ENCODE measurements at places on chromosomes 13 and 19.

DNA sequence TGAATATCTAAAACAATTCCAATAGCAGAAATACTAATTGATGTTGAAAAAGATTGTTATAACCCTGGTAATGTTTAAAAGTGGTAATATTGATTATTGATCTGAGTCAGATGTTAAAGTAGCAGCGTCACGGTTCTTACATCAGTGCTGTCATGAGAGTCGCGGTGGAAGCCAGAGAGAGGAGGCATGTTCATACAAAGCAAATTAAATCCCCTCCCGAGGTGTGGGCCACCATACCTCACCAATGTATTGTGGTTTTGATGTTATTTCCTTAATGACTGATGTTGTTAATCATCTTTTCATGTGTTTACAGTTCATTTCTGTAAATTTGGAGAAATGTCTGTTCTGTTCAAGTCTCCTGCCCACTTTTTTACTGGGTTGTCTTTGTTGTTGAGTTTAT lies 11.2 kb downstream of the ZNF317 start:
- DNase-seq, result no peak

GRCh38 chr13:109152941-109153340 lies 523.5 kb downstream of the MYO16 start:
- no peak for DNase-seq

DNA sequence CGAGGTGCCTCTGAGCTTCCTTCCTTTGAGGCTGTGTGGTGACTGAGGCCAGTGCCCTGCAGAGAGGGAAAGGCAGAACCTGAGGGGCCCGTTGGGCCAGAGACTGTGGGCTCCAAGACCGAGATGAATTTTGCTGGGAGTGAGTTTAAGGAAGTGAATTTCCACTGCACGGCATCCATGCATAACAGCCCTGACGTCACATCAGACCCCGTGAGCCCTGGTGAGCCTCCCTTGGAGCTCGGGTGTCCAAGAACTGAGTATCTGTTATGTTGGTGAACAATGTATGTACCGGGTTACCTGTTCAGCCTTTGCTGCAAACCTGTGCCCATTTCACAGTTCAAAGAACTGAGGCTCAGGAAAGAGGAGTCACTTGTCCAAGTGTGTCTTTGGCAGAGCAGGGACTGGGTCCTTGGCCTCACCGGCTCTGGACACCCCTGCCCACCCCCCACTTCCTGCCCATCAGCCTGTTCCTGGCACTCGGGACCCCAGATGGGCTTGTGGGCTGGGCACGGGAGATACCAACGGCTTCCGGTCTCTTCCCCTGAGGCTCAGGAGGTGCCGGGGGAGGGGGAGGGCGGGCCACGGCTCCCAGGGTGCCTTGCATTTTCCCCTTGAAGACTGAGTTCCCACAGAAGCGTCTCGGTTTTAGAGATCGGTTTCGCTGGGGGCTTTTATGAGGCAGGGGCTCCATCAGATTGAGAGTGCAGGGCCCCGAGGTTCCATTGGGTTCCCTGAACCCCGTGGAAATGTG lies 33.7 kb downstream of the NFILZ start:
- DNase-seq, result no peak

DNA sequence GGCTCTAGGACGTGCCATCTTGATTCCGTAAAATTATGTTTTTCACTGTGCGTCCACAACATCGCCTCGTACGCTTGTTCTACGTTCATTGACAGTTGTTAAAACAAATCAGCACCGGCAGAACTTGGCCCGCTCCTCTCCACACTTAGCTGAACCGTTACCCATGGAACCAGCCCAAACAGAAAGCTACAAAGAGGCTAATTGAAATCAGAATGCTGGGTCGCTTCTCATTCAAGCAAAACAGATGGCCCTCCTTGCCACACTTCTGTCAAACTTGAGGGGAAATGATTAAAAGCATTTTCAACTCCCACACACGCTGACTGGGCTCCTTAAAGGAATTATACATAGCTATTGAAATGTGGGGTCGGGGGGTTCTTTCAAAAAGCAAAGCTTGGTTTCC lies 71.6 kb downstream of the TM9SF2 start:
- DNase-seq, result no peak

- DNase-seq, result no peak
These were observed 2858.7 kb downstream of the PCDH9 start for GRCh38 chr13:64371461-64371860.

DNA sequence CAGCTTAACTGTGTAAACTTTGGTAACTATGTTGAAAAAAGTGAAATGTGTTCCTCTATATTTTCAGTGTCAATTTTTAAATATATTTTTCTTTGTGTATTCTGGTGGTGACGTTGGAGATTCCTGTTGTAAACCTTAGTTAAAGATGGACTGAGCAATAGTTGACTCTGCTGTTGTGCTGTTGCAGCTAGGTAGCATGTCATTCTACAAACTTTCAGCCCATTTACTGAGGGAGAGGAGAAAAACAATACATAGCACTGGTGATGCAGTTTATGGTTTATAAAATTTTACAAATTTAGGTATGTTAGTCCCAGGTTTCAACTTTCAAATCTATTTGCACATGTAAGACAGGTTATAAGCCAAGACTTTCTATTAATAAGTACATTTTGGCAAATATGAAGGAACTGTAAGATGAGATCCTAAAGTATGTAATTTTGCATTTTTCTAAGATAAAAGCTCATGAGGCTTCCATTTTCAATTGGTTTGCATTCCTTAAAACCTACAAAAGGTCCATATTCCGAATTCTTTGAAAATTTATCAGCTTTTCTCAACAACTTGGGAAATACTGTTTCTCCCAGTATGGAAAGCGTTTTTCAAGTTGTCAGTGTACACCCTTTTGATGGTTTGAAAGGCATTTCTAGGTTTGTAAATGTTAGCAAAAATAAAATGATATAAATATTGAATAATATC lies 1.5 kb downstream of the NDFIP2 start:
- no peak for DNase-seq

DNA sequence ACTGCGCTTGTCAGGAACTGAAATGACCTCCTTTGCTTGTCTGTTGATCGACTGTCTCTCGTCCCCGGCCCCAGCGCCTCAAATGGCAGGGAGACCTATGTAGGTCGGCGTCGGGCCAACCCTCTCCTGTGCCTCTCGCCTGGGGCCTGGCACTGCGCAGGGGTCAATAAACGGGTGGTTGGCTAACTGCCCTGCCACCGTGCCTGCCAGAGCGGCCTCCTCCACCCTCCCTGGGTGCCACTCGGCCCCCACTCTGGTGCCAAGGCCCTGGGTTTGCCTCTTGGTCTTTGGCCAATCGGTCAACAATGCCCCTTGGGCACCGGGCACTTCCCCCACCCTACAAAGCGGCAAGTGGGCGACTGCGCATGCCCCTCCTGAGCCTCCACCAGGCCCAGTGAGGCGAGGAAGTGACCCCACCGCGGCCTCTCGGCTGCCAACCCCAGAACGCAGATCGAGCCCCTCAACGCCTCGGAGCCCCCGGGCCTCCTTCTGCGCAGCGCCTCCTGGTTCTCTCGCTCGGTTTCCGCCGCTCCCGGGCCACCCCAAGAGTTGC lies 1.1 kb downstream of the KEAP1 start:
- DNase-seq, result no peak

DNA sequence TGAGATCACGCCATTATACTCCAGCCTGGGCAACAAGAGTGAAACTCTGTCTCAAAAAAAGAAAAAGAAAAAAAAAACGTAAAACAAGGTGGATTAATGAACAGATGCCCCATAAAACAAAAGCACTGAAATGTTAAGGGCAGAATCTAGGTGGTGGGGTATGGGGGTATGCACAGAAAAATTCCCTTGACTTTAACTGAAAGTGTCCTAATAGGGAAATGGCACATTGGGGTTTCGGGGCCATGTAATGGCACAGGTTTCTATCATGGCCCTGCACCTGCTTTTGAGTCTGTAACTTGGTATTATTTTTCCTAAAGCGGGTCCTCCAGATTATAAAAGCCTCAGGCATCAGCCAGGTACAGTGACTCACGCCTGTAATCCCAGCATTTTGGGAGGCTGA lies 16.2 kb downstream of the NOP53 start:
- no peak for DNase-seq

DNA sequence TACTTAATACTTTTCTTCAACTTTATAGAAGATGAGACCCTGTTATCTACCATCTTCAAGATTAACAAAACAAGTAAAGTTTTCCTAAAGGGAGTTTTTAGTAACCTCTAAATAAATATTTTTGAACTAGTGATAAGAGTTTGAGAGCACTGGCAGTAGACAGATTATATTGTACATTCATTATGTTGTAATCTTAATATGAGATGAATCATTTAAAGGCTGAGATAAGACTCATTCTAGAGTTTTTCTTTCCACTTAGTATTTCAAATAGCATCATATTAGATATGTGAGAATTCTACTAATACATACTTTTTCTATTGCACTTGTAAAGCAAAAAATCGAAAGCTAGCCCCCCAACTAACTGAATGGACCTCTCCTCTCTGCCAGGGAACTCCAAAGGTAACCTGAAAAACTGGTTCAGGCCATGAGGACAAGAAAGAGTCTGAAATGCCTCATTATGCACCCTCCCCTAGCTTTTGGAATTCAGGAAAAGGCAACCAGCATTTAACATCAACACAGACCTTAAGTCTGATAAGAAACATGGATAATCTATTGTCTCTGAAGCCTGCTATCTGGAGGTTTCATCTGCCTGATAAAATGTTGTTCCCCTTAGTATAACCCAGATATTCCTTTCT lies 875.4 kb upstream of the SLC10A2 start:
- no peak for DNase-seq

DNA sequence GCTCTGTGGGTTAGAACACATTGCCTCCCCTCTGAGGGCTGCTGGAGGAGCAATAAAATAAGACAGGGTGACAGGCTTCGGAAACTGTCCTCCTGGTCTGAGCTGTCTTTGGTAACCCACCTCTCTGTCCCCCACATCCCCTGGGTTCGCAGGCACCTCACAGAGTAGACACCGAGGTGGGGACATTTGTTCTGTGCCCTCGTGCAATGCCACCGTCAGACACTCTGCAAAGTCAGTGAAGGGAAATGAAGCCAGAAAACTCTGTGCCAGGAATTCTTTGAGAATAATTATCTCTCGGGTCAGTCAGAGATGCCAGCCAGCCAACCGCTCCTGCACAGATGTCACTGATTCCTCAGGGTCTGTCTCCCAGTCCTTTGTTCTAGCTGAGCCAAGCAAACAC lies 493.6 kb downstream of the FOXO1 start:
- no peak for DNase-seq

DNA sequence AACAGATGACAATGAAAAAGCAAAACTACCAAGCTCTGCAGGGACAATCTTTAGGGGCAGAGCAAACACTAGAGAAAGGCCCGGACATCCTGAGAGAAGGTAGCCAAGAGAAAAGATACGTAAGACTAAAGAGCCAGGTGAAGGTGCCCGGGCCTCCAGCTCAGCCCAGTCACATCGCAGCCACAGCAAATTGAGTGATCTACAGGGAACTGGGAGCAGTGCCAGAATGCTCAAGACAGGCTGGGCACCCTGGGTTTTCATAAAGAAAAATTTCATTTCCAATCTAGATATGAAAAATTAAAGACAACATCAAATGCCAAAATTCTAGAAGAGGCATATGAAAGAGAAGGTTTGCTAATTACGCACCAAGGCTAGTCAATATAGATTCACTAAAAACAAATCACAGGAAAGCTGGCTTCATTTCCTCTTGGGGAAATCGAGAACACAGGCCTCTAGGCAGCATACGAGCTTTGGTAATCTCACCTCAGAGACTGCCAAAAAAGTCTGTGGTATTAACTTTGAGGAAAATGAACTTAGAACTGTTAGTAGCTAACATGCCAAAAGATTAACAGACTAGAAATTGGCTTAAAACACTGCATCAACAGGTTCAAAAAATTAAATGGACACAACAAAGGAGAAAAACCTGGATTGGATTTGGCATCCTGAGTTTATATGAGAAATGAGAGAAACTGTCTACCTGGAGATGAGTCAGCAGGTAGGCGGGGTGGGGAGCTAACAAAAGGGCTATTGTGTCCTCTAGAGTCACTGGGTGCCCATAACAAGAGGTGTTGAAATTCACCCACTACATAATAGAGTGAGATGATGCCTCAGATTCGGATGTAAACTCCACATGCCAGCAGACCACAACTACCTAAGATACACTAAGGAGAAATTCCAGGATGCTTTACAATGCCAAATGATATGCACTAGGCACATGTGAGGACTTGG lies 6.6 kb downstream of the ANKRD10 start:
- no peak for DNase-seq

DNA sequence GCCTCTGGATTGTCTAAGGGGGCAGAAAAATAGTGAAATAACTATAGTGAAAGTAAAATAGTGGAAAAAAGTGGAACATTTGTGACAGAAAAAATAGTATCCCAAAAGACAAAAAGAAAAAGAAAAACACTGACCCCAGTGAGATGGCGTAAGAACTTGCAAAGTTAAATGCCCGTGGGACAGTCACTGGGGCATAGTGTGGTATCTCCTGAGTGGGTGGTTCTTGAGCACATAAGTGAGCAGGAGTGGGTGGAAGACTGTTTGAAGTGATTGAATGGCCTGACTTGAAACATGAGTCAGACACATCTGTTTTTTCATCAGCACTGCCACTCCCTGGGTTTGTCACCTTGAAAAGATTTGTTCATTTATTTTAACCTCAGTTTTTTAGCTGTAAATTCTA lies 2.5 kb downstream of the ZNF430 start:
- no peak for DNase-seq

DNA sequence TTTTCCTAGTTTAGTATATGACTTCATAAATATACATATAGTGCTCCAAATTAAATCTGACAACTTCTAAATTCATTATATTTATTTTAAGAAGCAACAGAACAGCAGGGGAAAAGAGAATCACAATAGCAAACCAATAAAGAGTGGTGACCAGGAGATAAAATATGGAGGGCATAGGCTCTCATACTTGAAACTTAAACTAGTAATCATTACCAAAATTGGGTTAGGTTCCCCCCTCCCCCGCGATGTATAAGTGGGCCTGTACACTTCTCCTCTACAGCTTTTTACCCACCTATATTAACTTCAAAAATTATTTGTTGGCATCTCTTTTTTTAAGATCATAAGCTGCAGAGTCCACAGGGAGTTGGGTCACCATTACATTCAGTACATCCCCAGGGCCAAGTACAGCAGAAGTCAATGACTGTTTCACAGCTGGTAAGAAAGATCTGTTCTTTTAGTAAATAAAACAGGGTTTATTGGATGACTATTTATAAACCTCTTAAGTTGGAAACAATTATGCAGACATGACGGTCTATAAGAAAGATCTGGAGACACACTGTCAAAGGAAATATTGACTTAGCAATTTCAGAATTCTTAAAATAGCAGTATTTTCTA lies 29.4 kb downstream of the KLF12 start:
- DNase-seq, result no peak

DNA sequence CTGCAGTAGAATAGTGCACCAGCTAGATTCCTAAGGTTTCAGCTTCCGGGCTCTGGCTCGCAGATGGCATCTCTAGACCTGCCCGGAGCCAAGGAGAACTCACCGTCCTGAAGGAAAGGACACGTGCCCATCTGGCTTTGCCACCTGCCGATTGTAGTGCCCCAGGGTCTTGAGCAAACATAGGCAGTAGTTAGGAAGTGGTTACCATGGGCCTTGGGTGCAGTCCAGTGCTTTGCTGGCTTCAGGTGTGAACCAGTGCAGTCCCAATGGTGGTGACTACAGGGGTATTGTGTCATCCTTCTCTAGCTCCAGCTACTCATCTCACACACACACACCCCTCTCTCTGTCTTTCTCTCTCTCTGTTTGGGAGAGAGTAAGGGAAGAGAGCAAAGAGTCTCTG lies 61.4 kb upstream of the TEX29 start:
- no peak for DNase-seq

Measured in stimulated activated CD4-positive, alpha-beta T cell treated with anti-CD3 and anti-CD28 coated beads, Interleukin-1b, Interleukin-23, amount 100 ng/mL, for 24 hours (primary cell).